GM19239 (cell line): ENCODE measurements at places on chromosomes 7 and 10.

- no peak for DNase-seq
These were observed 13.1 kb downstream of the GNAI1 start for GRCh38 chr7:80147543-80148391.

DNA sequence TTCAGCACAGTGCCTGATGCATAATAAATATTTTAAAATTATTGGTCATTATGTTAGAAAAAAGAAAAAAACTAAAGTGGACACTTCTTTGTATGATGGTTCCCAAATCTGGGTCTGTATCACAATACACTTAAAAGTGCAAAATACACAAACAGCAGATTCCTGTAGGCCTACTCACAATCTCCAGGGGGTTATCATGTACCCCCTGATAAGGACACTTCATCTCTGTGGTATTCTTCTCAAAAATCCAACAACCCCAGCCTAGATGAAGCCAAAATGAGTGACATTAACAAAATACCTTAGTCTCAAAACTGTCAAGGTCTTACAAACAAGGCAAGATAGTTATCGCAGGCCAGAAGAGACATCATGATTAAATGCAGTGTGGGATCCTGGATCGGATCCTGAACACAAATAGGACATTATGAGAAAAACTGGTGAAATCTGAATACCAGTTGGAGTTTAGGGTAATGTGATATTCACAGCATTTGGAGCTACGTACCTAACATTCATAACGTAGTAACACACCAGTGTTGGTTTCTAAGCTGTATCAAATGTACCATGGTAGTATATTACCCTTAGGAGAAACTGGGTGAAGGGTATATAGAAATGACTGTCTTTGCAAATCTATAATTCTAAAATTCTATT is 45.2 kb downstream of the NSUN6 start:
- DNase-seq: no peak

DNA sequence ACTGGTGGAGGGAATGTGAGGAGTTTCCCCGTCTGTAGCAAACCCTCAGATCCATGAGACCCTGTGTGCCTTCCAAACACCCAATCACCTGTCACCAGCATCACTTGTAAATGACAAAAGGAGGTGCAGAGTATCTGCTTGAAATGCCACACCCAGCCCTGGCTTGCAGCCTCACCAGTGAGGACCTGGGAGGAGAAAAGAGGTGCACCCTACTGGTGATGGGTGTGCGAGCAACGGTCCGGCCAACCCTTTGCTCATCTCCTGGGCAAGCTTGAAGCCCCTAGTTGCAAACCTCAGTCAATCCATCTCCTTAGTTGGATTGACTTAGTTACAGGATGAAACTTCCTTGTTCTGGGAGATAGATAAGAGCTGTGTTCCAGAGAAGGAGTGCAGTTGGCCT is 62.4 kb upstream of the WAPL start:
- peak; percentile 36 for DNase-seq

GRCh38 chr7:144525956-144526355 is 122.5 kb upstream of the NOBOX start:
- no peak for DNase-seq

DNA sequence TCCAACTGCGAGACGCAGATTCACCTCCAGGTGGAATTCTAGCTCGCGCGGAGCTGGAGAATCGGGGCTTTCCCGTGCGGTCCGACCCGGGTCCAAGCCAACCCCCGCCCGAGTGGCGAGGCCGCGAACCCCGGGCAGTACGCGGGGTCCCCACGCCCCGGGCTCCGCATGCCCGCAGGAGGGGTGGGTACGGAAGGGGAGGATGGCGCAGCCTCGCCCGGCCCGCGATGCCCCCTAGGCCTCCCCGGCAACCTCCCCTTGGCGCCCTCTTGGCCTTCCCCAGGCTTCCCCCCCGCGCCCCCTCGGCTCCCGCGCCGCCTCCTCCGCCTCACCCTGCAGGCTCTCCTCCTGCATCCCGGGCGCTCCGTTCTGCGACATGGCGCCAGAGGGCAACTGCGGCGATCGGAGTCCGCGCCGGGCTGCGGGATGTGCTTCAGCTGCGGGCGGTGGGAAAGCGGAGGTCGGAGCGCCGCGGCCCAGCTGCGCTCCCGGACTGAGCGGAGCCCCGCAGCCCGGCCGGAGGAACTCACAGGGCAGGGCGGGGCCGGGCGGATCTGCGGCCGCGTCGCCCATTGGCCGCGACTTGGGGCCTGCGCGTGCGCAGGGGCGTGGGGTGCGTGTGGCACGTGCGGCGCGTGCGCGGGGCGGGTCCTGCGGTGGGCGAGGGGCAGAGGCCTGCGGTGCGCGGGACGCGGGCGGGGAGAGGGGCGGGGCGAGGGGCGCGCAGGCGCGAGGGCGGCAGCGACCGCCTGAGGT is at the start of gene BNIP3:
Gene BNIP3 (minus strand): TSS at position 495 of the 756 bp plus-strand sequence. CDS start 117 bp downstream, at position 378.
- DNase-seq: peak; percentile 100

- no peak for DNase-seq
These were observed 67.0 kb downstream of the CDK6 start for GRCh38 chr7:92769394-92769699.

GRCh38 chr10:98516352-98516751 is 69.6 kb upstream of the HPS1 start:
- no peak for DNase-seq

DNA sequence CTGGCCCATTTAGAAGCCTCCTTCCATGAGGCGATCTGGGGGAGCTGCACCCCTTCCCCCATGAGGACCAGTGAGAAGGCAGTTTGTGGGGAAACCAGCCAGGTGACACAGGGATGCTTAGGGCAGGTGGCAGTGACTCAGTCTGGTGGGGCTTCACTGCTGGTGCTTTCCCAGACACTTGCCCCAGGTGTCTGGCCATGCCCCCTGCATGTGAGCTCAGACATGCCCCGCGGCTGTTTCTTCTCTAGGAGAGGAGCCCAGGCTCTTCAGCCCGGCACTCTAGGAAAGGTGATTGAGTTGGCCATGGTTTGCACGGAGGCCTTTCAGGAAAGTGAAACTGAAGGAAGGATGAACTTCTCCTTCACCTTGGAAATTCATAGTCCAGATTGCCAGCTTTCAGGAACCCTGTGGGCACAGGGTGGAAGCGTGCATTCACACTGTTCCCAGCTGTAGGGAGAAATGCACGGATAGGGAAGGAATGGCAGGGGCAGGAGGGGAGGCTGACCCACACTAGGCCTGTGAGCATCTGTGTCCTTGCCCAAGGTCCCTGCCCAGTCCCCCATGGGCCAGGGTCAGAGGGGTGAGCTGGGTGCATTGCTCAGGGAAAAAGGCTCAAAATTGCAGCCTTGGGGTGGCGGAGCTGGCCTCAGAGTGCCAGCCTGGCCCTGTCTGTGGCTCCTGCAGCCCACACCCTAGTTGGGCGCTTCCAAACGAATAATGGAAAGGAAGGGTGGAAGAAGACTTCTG is 359.1 kb downstream of the GLRX3 start:
- no peak for DNase-seq

DNA sequence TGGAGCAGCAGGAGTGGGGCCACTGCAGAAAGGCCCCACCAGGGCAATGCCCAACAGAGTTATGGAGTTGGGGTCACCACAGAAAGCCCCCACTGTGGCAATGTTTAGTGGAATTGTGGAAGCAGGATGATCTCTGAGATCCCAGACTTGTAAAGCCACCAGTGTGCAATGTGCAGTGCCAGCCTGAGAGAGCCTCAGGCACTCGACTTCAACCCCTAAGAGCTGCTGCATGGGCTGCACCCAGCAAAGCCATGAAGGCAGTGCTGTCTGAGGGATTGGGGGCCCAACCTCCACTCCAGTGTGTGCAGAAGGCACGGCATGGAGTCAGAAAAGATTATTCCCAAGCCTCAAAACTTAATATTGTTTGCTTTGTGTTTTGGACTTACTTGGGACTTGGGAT is 20.4 kb downstream of the SAMD9 start:
- no peak for DNase-seq

DNA sequence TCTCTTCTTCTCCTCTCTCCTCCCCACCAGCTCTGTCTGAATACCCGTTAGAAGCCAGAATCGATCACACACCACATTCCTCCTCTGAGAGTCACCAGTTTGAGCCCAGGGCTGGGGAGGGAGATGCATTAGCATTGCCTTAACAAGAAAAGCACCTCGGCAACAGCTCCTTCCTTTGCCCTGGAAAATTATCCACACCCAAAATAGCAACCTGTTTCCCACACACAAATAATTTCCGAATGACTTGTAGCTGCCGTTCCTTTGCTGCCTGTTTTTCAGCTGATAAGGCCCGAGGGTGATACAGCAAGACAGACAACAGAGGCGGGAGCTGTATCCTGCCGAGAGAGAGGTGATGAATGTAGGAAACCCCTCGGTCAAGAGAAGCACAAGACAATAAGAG is 91.3 kb downstream of the CPXM2 start:
- no peak for DNase-seq

GRCh38 chr7:1975581-1975980 is 257.2 kb downstream of the MAD1L1 start:
- DNase-seq: no peak

- no peak for DNase-seq
These were observed 27.2 kb upstream of the WNT16 start for GRCh38 chr7:121301446-121302213.

- peak; percentile 93 for DNase-seq
These were observed at the start of gene ZMIZ1 for GRCh38 chr10:79068562-79069324. Gene ZMIZ1 (plus strand): TSS chr10:79068966. CDS start chr10:79201633, 132,667 bp downstream.

GRCh38 chr7:99737726-99738125 is 2.7 kb upstream of the CYP3A7 start:
- DNase-seq: no peak

DNA sequence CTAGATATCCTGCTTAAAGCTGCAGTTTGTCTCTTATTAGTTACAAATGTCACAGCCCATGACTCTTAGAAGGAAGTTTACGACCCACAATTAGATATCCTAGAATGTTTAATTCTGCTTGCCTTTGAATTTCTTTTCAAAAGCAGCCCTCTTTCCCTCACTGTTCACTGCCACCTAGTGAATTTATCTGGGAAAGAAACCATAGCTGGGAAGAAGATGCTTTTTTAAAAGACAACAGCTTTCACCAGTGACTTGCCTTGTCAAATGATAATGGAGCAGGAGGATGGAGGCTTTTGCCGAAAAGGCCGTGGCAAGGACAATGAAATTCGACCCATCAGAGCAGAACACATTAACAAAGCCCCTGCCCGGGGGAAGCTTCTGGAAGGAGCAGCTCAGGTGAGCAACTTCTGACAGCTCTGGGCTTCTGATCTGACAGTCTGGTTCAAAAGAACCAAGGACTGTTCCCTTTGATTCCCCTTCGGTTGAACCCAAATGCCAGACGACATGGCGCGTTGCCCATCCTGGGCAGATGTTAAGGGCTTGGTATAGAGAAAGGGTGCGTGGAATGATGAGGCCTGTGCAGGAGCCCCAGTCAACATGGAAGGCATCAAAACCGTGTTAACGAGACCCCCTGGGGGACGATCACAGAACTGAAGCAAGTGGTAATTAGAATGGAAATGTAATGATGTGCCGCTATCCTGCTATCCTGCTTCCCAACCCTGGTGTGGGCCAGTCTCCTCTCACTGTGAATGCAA is 236.8 kb downstream of the FRMD4A start:
- DNase-seq: no peak

DNA sequence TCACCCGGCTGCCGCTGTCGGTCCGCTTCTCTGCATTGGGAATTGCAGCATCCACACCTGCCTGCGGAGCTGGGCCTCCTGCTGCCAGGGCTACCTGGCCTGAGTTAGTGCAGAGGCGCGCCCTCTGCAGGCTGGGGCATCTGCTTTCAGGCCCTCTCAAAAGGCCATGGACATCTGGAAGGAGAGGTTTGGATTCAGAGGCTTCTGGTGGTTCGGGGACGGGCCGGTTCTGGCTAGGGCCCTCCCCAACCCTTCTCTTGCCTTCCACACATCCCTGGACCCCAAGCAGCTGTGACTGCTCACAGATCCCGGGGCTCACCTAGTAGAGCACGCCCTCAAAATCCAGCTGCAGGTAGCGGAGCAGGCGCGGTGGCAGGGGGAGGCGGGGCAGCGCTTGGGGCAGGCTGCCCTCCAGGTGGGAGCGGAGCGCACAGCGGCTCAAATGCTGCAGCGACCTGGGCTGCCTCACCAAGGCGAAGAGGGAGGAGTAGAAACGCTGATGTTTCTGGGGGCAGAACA is 8.4 kb upstream of the GBX1 start:
- DNase-seq: no peak

GRCh38 chr7:74141705-74142104 is 32.5 kb upstream of the EIF4H start:
- DNase-seq: no peak

GRCh38 chr10:95336702-95337101 is 45.9 kb upstream of the PDLIM1 start:
- DNase-seq: no peak

- no peak for DNase-seq
These were observed 41.7 kb upstream of the CALD1 start for GRCh38 chr7:134737566-134738345.

- DNase-seq: no peak
These were observed 36.0 kb downstream of the C10orf143 start for GRCh38 chr10:130074639-130075038.

GRCh38 chr10:49271346-49271745 is 27.6 kb upstream of the C10orf71 start:
- no peak for DNase-seq

DNA sequence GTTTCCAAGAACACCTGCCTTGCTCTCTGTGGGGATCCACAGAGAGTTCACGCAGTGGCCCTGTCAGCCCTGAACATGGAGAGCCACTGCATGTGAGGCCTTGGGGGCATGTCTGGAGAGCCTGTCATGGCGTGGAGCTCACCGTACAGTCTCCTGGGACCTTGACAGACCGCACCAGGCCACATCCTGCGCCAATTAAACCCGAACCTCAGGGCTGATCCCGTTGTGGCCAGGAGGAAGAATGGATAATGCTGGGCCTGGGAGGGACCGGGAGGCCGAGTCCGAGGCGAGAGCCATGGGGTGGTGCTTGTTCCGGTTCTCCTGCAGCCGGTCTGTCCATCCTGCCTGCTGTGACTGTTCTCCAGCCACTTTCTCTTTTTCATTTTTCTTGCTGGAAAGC is 68.7 kb downstream of the DNAJB6 start:
- DNase-seq: no peak

DNA sequence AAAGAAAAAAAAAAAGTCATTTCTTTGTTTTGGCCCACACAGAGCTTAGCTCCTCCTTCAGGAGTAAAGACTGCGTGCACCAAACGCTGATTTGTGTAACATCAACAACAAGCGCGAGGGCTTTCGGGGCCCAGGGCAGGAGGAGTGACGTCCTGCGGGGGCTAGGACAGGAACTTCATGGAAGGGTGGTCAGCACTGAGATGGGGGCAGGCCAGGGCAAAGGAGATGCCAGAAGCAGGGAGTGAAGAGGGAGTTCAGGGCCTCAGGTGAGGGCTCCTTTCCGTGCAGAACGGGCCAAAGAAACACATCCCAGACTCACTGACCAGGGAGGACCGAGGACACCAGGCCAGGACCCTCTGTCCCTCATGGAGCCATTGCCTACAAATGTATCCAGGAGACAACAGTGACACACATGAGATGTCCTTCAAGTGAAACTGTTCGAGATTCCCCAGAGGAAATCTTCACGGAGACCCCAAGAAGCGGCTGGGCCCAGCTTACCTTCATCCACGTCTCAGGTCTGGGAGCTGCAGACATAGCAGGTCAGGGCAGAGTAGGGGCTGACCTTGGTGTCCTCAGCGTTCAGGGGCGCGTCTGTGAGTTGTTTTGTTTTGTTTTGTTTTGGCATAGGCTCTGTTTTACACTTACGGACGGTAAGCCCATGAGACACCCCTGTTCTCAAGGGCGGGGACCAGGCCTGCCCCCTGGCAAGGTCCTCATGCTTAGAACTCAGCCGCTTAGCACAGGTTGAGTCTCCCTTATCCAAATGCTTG is 30.4 kb upstream of the SHH start:
- no peak for DNase-seq

GRCh38 chr10:33536508-33536907 is 202.0 kb upstream of the NRP1 start:
- no peak for DNase-seq

- DNase-seq: no peak
These were observed 94.4 kb upstream of the SEMA3C start for GRCh38 chr7:81013083-81013817.

GRCh38 chr7:78139335-78139734 is 340.8 kb downstream of the PHTF2 start:
- no peak for DNase-seq
